ENCODE measurements at places on chromosomes 1 and 21.

- peak; percentile 14 for DNase-seq
Measured at GRCh38 chr1:2003541-2004131, at the start of gene CFAP74. TSS of gene CFAP74 (minus strand) at chr1:2003786. CDS start at chr1:1990956, 12,830 bp downstream.

GRCh38 chr1:65267271-65267670, 42.1 kb upstream of the DNAJC6 start:
- DNase-seq, result no peak

GRCh38 chr1:233240829-233241682, 54.5 kb downstream of the PCNX2 start:
- DNase-seq, result no peak

DNA sequence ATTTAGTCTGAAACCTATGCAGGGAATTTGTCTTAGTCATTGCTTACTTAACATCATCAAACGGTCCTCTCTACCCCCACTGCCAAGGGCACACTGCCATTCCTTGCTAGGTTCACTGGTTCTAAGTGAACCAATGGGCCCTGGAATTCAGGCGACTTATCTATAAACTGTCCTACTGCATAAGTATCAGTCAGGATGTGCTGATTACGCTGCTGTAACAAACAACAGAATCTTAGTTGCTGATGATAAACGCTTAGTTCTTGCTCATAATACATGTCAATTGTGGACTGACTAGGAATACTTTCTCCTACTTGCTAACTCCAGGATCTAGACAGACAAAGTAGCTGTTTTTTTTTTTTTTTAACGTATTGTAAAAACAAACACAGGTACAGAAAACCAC, 136.1 kb downstream of the PRDM2 start:
- DNase-seq, result no peak

DNA sequence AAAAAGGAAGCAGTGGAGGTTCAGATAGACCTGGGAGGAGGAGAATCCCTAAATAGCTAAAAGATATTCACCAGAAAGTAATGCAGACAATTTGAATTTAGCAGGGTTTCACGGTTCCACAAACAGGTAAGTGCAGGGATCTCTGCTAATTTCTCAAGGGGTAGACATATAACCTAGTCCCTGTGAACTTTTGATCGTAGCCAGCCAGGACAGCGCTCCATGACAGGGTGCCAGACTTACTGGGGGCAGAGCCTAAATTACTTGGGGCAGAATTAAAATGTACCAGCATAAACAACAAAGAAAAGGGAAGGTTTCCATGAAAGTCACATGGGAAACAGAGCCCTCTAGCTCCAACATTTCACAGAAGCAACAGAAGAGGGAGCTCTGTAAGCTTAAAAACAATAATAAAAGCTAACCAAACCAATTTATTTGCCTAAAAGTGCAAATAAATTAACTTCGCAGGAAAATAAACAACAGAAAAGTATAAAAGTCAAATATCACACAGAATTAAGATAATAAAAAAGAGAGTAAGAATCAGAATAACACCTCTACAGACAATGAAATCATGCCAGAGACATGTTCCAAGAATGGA, 198.3 kb downstream of the DUSP10 start:
- no peak for DNase-seq

DNA sequence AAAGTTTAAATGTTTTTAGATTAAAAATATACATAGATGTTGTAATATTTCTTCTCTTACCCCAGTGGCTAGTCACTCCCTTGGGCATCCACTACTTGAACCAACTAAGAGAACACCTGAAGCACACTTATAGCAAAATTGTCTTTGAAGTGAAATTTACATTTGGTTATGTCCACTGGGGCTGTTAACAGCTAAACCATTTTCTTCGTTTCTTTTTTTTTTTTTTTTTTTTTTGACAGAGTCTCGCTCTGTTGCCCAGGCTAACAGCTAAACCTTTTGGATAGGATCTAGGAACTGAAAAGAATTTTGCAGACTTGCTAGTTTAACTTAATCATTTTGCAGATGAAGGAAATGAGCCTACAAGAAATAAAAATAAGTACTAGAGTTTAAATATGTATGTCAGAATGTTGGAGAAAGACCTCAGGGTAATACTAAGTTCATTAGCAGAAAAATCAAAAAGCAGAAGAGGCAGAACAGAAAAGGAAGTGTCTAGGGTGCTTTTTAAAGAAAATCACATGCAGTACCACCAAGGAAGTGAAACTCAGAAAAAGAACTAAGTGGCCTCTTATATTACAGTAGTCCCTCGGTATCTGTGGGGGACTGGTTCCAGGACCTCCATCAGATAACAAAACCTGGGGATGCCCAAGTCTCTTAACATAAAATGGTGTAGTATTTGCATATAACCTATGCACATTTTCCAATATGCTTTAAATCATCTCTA, 11.8 kb downstream of the DRAM2 start:
- DNase-seq, result no peak

DNA sequence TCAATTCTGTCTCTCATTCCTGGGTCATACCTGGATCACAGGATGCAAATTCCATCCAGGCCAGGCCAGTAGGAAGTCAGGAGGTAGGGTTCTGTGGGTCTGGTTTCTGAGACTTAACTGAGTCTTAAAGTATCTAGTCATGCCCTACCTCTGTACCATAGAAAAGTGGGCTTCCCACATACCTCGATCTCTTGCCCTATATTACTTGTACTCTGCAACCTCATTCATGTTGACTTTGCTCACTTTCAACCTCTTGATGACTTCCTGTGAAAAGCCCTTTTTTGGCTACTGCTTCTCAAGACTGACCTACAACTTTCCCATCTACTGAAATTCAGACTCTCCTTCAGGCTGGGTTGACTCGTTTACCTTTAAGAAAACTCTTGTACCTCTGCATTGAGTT, 128.9 kb upstream of the C8B start:
- no peak for DNase-seq

DNA sequence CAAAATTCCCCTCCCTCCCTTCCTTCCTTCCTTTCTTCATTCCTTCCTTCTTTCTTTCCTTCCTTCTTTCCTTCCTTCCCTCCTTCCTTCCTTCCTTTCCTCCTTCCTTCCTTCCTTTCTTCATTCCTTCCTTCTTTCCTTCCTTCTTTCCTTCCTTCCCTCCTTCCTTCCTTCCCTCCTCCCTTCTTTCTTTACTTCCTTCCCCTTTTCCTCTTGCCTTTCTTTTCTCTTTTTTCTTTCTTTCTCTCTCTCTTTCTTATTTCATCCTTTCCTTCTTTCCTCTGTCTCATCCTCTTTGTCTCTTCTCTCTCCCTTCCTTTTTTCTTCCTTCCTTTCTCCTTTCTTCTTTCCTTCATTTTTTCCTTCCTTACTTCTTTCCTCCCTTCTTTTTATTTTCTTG, 171.9 kb upstream of the BRINP3 start:
- DNase-seq, result no peak

- no peak for DNase-seq
Measured at GRCh38 chr1:241362350-241362749, 5.3 kb upstream of the RGS7 start.

- DNase-seq, result no peak
Measured at GRCh38 chr1:229562686-229563085, 4.2 kb upstream of the ABCB10 start.

- no peak for DNase-seq
Measured at GRCh38 chr1:43302201-43302600, 1.4 kb downstream of the TIE1 start.

DNA sequence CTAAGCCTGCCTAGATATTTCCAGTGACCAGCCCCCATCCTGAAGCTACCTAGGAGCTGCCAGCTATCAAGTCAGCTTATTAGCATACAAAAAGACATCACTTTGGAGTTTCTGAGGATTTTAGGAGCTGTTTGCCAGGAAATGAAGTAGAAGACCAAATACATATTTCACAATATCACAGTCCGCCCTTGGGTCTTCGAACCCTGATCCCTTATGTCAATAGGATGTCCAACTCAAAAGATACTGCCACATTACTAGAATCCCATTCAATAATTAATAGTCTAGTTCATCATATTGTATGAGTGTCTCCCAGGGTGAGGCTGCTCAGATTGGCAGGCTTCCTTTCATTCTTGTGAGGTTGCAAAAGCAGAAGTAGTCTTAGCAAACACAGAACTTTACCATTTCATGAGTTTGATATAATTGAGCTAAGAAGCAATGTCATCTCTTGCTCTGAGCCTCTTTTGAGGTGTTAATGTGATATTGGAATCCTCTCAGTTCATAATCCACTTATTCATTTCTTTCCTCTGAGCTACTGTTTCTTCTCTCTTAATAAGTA, 13.6 kb downstream of the IPO9 start:
- DNase-seq, result no peak

GRCh38 chr1:81430955-81431623, 369.6 kb upstream of the ADGRL2 start:
- DNase-seq, result no peak

GRCh38 chr1:8281843-8282509, 35.9 kb upstream of the SLC45A1 start:
- DNase-seq, result no peak

- peak; percentile 46 for DNase-seq
Measured at GRCh38 chr1:223129229-223129901, 13.7 kb downstream of the TLR5 start.

GRCh38 chr1:95139039-95139438, 21.9 kb downstream of the TLCD4 start:
- no peak for DNase-seq

DNA sequence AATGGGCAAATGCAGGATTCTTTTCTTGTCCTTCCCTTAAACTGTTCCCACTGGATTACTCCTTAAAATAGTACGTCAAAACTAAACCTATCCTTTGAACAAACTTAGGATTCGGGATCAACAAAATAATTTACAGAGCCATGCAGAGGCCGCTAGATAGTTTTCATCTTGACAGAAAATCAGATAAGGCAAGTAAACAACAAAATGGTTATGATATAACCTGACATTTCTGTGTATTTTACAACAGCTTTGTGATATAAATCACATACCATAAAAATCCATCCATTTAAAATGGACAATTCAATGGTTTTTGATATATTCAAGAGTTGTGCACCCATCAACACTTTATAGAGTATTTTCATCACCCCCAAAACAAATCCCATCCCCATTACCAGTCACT, 11.2 kb downstream of the SCAF4 start:
- no peak for DNase-seq

DNA sequence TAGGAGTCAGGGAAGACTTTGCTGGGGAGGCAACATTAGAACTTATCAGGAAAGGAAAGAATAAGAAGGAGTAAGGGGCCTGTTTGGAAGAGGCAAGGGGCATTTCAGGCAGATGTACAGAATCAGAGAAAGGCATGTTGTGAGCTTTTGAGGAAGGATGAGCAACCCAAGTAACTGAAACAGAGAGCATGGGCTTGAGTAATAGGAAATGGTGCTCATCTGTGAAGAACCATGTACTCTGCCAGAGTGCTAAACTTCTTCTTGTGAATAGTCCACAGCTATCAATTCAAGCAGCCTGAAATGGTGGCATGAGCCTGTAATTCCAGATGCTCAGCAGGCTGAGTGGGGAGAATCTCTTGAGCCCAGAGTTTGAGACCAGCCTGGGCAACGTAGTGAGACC, 19.2 kb upstream of the PIGK start:
- DNase-seq, result no peak

DNA sequence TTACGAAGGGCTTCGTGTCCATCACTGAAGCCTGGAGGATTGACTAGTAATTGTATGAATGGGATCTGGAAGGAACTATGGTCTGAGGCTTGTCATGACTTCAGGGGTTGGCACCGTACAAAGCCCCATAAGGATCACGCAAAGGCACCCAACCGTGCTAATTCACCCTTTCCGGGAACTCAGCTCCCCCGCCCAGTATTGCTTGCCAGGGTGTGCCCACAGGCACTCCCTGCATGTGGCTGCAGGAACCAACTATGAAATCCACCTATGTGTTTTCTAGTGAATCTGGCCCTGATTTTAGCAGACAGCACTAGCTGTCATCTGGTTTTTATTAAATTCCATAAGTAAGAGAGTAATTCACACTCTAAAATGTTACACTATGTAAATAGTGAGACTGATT, 139.2 kb downstream of the TM2D1 start:
- no peak for DNase-seq

DNA sequence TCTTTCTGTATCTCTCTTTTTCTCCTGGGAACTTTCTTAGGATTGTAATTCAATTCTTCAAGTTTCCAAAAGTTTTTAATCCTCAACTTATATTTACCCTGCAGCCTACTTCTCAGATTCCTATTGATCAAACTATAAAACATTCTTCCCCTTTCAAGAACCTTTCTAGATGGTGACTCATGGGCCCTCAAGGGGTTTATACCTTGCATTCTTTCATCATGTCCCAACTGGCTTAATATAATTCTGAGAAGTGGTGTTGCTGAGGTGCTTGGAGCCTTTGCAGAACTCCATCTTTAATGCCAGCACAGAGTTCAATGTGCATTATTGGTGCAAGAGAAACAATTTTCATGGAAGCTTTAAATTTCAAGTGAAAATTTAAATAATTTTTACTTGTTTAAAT, 273.4 kb downstream of the VAV3 start:
- no peak for DNase-seq

DNA sequence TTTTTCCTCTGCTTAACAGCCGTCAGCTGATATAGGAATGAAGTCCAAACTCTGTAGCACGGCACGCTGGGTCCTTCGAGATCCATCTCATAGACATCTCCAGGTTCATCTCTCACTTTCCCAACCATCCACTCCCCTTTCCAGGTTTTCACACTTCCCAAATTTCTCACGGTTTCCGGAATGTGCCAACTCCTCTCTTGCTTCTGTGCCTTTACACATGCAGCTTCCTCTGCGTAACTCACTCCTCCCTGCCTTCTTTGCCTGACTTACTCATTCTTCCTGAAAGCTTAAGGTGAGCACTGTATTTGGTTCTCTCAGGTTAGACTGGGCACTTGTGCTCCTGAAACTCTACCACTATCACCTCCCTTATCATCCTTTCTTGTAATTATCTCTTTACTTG, 168.4 kb downstream of the PCNX2 start:
- DNase-seq, result no peak

GRCh38 chr1:155522069-155522468, 40.5 kb downstream of the ASH1L start:
- no peak for DNase-seq

GRCh38 chr1:41020654-41021053, 871 bp downstream of the SLFNL1 start:
- no peak for DNase-seq

DNA sequence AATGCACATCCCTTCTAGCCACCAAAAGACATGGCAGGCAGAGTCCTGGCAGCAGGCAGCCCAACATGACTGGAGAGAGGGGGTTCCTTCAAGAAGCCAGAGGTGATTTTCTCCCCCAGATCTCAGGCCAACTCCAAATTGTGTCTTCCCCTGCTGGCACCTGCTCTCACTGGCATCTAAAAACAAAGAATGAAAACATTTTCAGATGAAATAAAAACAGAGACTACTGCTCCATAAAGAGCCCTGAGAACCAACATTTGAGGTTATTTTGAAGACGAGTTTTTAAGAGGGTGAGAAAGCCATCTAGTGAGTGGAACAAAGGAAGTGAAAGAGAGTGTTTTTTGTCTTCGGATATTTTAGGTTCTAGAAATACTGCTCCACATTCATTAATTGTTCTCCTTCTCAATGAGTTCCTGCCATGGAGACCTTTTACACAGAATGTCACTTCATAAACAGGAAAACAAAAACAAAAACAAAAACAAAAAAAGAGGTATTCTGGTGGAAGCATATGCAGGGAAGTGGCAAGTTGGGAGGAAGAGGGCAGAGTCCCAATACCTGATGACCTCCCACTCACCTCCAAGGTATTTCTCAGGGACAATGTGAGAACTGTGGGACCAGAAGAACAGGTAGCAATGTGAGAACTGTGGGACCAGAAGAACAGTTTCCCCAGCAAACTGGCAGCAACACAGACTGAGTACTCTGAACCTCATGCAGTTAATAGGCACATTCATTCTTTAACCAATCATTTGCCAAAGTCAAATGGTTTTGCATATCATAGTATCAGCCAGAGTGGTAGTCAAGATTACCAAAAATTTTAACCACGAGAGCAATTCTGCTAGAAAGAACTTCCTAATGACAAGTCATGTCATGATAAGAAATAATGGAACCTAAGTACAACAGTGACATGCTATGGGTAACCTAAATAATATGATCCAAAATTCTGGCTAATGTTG, 50.0 kb downstream of the KIAA0319L start:
- peak; percentile 85 for DNase-seq

Data from T-helper 2 cell (primary cell).